DND-41 (cell line): ENCODE measurements at places on chromosomes 1 and 21.

DNA sequence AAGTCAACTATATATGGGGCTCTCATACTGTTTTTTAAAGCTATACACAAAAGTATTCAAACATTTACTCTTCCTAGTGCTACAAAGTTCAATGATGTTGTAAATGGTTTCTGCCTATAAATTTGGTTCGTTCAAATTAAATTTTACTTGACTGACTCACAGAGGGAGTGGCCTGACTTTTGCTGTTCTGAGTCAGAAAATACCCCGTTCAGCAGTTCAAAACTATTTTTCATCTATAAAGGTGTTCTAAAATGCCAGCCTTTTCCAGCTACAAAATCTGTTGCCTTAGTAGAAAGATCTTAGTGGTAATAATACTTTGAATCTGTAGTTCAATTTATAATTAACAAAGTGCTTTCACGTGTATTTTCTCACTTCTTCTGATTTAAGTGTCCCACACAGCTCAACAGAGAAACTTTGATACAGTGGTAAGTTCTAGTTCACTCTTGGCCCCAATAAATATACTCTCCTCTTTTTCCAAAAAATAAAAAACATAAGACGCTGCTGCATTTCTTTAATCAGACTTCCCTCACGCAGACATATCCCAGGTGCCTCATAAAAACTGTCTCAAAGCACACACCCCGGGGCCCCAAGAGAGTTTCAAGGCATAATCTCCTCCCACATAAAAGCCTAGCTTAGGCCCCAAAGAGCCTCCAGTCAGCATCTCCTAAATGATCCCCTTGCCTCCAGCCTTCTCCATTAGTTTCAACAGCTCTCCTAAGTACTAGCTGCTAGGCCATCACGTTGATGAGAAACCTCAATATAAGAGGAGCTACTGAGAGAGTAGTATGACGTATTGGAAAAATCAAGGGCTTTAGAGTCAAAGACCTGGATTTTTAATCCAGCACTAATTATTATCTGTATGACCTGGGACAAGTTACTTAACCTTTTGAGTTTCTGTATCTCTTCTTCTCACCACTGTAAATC lies 3.2 kb downstream of the PTP4A2 start:
- peak overlapping the region; percentile 96 for H3K27ac ChIP-seq

DNA sequence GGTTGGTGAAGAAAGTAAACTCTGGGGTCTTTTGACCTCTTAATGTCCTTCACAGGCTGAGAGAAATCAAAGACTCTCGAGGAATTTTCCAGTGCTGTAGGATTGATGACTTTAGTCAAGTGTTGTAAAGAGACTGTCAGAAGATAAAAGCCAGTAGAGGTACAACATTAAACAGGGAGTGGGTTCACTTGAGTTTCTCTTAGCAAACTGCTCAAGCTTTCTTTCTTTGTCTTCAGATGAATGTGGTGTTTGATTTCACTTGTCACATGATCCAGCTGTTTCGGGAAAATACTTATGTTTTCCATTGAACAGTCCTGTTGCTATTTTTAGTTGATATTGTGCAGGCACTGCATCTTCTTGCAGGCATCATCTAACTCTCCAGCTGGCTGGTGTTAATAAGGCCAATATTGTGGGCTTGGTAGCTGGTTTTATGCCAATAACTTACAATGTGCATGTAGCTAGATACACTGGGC lies 45.6 kb downstream of the XCL2 start:
- H3K36me3 ChIP-seq = no peaks in the 10 kb centered on the region
- no peaks in the 10 kb centered on the region for H3K27me3 ChIP-seq
- DNase-seq = no peak
- no peak overlapping the region for H3K4me3 ChIP-seq
- no peak overlapping the region for H3K27ac ChIP-seq
- H3K4me1 ChIP-seq = no peaks in the 10 kb centered on the region

DNA sequence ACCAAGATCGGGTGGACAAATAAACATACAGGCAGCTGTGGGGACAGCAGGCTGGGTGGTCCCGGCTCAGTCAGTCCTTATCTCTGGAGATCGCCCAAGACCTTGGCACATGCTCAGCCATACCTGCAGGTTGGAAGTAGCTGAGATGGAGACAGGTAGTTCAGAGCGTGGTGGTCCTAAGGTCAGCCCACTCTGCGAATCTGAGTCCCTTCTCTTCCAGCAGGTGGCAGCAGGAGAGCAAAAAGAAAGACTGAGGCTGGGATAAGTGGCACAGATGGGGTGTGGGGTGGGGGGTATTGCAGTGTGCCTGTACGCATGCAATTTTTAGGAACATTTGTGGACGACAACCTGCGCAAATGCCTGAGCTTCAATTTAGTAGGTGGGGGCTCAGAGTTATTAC lies 104.9 kb downstream of the TENT5C start:
- H3K4me3 ChIP-seq = no peak overlapping the region
- no peaks in the 10 kb centered on the region for H3K36me3 ChIP-seq
- H3K27me3 ChIP-seq = no peaks in the 10 kb centered on the region
- DNase-seq = peak; percentile 52
- no peaks in the 10 kb centered on the region for H3K4me1 ChIP-seq
- H3K27ac ChIP-seq = no peak overlapping the region

- peaks cover 5% of the 10 kb centered on the region for H3K27me3 ChIP-seq
- no peak overlapping the region for H3K4me3 ChIP-seq
- no peak overlapping the region for H3K27ac ChIP-seq
- no peaks in the 10 kb centered on the region for H3K36me3 ChIP-seq
Measured at GRCh38 chr21:39650306-39650705, 37.6 kb downstream of the B3GALT5 start.

GRCh38 chr1:30012455-30013440 lies 710.6 kb downstream of the MATN1 start:
- no peaks in the 10 kb centered on the region for H3K36me3 ChIP-seq
- H3K4me1 ChIP-seq = no peaks in the 10 kb centered on the region
- peak; percentile 34 for DNase-seq
- H3K27me3 ChIP-seq = no peaks in the 10 kb centered on the region

DNA sequence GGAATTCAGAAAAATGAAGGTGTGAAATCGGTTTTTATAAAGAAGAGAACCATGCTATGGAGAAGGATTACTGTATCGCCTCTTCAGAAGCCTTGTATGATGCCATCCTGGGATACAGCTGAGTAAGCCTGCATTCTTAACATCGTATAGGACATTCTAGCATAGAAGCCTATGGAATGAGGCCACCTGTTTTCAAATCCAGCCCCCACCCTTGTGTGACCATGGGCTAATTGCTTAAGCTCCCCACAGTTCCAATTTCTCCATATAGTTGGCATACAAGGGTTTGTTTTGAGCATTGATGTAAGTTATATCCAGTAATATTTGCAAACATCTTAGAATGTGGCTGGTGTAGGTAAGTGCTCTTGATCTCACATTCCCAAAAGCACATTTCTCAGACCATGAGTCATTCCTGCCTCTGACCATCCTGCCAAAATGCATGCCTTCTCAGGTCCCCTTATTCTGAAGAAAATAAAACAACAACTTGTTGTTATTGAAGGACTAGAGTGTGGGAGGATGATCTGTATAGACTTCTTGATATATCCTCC lies 1.5 kb downstream of the OR14A2 start:
- H3K27ac ChIP-seq = no peak overlapping the region
- no peak for DNase-seq
- H3K4me3 ChIP-seq = no peak overlapping the region
- no peaks in the 10 kb centered on the region for H3K4me1 ChIP-seq

DNA sequence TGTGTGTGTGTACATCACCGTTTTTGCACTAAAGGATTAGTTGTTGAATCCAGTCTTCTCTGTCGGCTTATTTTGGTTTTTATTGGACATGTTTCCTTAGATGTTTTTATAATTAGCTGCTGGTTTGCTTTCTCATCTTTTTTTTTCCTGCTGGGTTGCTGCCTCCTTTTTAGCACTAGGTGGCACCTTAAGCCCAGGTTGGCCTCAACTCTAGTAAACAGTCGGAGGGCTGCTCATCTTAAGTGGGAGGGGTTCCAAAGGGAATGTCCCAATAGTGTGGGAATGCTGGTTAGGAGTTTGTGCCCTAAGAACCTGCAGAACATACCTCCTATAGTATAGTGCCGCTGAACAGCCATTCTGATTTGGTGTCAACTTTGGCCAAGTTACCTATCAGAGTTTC lies 570.1 kb upstream of the CXADR start:
- no peak overlapping the region for H3K27ac ChIP-seq
- no peak overlapping the region for H3K4me3 ChIP-seq
- H3K36me3 ChIP-seq = no peaks in the 10 kb centered on the region
- H3K4me1 ChIP-seq = no peaks in the 10 kb centered on the region

GRCh38 chr1:110089561-110090275 lies 19.2 kb upstream of the ALX3 start:
- no peaks in the 10 kb centered on the region for H3K36me3 ChIP-seq
- H3K27me3 ChIP-seq = peaks cover 21% of the 10 kb centered on the region
- H3K4me3 ChIP-seq = no peak overlapping the region
- no peaks in the 10 kb centered on the region for H3K4me1 ChIP-seq
